ENCODE measurements at places on chromosomes 11 and 22.

DNA sequence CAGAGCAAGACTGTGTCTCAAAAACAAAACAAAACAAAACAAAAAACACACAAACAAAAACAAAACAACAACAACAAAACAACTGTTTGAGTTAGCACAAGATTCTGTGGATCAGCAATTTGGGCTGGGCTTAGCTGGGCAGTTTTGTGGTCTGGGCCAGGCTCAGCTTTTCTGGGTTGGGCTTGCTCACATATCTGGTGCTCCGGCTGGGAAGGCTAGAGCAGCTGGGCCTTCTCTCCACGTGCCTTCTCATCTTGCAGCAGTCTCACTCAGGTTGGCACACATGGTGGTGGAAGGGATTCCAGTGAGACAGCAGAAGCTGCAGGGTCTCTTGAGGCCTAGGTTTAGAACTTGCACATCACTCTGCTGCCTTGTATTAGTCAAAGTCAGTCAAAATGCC is 35.7 kb downstream of the EIF3F start:
- DNase-seq, result no peak

- DNase-seq, result peak; percentile 51
Observed at GRCh38 chr22:32896891-32897290, 95.4 kb downstream of the TIMP3 start.

GRCh38 chr11:10637731-10638151 is 55.8 kb downstream of the IRAG1 start:
- no peak for DNase-seq

- DNase-seq, result no peak
Observed at GRCh38 chr11:89458716-89459115, 32.5 kb downstream of the NOX4 start.

GRCh38 chr11:7648264-7648663 is 25.0 kb downstream of the CYB5R2 start:
- peak; percentile 54 for DNase-seq

DNA sequence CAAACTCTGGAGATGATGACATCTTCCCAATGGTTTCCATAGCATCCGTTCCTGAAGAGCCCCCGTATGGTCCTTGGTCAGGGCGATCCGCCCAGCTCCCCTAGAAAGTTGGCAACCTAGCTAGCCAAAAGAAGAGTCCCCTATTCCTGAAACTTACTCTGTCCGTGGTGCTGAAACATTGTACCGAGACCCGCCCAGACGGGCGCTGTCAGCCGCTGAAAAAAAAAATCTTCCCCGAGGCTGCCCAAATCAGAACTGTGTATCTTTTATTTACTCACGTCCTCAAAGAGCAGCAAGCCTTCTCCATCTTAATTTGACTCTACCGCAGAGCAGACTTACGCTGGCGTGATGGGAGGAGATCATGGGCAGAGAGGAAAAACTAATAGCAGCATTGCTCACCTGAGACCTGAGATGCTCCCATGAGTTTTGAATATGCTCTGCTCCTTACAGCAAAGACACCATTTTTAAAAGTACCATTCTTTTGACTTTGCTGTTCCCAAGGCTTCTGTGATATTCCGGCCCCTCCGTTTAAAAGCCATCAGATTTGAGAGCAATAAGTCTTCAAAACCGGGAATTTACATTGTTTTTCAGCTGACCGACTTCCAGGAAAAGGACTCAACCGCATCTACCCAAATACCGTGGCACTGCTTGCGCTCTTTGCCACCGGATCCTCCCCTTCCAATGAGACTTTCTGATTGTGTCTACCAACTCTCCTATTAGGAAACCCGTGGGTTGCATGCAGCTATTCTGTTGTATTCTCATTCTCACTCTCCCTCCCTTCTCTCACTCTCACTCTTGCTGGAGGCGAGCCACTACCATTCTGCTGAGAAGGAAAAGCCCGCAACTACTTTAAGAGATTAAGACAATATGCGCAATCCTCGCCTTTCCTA is at the start of gene SLC17A6:
SLC17A6 (plus strand) TSS at position 786 of the 890 bp plus-strand sequence. CDS start 153 bp downstream, outside the sequence.
- DNase-seq, result peak; percentile 22

- no peak for DNase-seq
Observed at GRCh38 chr11:114472661-114473060, 33.4 kb downstream of the REXO2 start.

DNA sequence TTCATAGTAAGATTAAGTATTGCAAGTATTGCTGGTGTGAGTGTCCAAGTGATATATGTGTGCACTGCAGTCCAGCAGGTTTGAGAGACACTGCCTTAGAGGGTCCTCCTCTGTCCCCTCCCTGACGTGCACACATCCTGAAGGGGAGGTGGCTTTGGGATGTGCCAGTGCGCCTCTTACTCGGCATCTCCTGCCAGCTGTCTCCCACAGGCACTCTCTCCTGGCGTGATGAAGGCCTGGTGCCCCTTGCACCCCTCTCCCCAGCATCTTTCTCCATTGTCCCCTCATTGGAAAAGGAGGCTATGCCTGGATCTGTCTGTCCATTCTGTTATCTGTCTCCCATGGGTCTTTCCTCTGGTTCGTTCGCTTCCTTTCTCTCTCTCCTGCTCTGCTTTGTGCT is 24.2 kb downstream of the GTPBP1 start:
- no peak for DNase-seq

Data from large intestine (tissue), 12 donors.